Caudate nucleus (tissue), 63 donors: ENCODE measurements at places on chromosomes 3 and 15.

GRCh38 chr3:15708882-15709677 is 88.7 kb downstream of the ANKRD28 start:
- no peak for DNase-seq

DNA sequence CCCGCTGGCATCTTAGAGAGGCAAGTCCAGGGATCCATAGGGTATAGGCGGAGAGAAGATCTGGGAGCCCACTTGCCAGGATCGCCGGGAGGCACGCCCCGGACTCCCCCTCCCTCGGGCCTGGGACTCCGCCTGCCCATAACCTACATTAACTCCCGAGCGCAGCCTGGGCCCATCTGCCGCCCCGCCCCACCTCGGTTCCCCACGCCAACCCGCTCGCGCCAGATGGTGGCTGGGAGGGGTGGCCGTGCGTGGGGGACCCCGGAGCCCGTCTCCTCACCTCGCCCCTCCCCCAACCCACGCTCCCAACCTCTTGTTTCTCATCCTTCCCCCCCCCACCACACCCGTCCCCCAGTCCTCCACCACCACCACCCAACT is 1.7 kb upstream of the DLL4 start:
- DNase-seq, result no peak

DNA sequence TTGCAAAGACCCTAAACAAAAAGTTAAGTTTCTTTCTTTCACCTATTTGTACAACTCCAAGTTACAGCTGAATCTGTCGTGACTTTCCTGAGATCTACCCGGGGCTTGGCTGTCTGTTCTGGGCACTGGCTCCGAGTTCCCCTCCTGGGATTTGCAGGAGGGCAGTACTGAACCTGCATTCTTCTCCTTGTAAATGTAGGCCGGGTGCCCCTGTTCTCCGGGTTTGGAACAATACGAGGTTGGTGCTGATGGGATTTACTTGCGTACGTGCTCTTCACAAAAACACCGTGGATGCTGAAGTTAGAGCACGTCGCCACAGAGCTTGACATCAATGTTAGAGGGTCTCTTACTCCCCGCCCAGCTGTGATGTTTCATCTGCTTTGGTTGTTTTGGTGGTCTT is 48.1 kb downstream of the KLHL25 start:
- DNase-seq, result no peak

DNA sequence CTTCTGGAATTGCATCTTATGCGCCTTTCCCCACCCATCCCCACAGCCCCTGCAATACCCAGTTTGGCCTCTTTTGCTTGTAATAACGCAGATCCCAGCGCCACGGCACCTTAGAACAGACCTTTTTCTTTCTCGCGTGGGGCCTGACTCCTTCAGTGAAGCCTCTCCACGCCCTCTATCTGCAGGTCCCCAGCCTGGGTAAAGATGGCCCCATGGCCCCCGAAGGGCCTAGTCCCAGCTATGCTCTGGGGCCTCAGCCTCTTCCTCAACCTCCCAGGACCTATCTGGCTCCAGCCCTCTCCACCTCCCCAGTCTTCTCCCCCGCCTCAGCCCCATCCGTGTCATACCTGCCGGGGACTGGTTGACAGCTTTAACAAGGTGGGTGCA is 594 bp downstream of the CRELD1 start:
- peak; percentile 35 for DNase-seq

DNA sequence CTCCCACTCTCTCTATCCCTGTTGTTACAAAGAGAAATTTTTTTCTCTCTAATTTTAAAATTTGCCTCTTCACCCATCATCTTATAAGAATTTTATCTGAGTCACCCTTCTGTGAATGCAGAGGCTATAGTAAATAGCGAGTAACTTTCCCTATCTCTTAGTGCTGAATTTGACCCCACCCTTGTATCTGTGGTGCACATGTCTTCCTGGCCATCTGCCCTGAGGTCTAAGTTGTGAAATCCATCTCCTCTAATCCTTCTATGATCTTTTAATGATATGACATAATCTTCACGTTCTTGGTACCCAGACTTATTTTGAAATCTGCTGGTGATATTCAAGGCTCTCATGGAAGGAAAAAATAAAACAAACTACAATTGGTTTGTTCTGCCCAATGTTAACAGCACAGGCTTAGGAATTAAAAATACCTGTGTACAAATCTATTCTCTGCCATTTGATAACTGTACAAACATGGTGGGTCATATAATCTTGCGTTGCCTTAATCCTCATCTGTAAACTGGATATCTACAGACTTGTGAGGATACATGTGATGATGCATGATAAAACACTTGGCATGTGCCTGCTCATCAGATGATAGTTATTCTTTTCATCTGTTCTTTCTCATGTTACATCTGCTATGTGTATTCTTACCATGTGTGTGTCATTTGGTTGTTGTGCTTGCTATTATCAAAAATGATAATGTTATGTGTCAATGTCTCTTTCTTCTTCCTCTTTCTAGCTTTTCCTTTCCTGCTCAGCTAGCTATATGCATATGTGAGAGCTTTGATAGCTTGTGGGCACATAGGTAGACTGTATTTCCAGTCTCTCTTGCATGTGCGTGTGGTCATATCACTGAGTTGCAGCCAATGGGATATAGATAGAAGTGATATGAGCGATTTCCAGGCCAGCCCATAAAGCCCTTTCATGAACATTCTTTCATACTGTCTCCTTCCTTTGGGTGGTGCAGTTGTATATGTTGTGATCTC is 13.7 kb upstream of the CCR3 start:
- DNase-seq, result no peak

DNA sequence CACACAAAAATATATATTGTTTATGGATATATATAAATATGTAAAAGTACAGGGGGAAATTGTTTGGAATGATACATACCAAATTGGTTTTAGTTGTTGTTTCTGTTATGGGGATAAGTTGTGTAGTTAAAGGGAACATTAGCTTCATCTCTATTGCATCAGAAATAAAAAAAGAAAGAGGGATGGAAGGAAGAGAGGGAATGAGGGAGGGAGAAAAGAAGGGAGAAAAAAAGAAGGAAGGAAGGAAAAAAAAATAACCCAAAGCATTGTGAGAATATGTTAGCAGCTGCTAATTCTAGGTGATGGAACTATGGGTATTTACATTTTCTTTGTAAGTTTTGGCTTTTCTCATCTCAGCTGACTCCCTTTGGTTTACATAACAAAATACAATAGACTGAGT is 1.3 kb downstream of the CCR8 start:
- no peak for DNase-seq

- DNase-seq, result no peak
These were observed 172.8 kb downstream of the KLF13 start for GRCh38 chr15:31499236-31499952.

DNA sequence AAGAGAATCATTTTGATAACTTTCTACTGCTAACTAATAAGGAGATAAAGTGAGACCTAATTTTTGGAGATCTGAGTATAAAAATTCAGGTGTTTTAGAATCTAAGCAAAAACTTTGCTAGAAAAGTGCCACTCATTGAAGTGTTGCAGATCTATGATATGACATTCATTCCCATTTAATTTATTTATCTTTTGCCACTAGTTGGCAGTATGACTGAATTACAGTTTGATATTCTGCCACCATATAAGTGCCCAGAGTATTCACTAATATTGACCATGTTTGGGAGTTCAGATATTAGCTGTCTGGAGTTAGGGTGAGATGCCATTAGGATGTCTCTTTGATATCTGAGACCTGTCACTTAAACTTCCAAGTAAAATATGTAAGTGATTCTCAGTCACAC is 251.3 kb upstream of the GBE1 start:
- no peak for DNase-seq

DNA sequence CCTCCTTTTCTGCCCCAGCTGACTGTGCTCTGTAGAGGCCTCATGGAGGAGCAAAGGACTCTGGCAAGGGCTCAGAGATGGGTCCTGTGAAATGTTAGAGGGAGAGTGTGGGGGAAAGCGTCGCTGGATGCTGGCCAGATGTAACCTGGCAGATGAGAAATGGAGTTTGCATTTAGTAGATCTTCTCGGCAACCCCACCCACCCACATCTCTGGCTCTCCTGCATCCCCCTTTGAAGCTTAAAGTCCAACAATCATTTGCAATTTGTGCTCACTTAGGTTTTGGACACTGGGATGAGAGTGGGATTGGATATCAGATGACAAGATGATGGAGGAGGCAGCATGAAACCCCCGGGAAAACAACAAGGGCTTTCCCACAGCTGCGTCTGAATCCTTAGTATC is 523.6 kb upstream of the MCTP2 start:
- DNase-seq, result no peak

DNA sequence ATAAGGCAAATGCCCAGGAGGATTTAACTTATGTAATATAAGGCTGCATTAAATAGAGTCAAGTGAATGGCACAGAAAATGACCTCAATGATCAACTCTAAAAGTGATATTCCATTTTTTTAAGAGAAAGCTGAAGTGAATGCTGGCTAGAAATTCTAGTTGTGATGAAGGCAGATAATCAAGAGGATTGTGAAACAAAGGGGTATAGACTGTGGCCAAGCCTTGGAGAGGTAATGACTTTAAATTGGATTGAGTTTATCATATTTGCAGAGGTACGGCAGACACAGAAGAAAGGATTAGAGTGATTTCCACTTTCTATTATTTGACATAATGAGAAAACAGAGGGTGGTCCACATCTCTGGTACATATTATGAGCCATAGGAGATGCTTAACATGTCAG is 269.2 kb downstream of the MECOM start:
- no peak for DNase-seq

GRCh38 chr3:133038089-133038730 is at the start of gene TMEM108:
Gene TMEM108 (plus strand): TSS chr3:133038391.
- DNase-seq, result peak; percentile 66

DNA sequence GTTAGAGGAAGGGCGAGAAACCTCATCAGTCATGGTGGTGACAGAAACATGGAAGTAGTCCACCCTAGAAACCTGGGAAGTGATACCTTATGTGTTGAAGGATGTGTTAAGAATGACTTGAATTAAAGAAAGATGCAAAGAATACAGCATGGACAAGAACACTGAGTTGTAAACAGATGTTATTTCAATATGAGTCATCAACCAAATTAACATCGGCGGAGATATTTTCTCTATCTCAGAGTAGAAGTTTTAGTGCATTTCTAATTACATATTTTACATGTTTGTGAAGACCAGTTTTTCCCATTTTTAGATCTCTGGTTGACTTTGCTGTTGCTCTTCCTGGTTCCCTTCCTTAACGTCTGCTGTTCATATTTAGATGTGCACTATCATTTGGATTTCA is 268.8 kb upstream of the TBL1XR1 start:
- DNase-seq, result no peak

GRCh38 chr15:89171136-89172072 is 50.0 kb downstream of the RLBP1 start:
- DNase-seq, result no peak

DNA sequence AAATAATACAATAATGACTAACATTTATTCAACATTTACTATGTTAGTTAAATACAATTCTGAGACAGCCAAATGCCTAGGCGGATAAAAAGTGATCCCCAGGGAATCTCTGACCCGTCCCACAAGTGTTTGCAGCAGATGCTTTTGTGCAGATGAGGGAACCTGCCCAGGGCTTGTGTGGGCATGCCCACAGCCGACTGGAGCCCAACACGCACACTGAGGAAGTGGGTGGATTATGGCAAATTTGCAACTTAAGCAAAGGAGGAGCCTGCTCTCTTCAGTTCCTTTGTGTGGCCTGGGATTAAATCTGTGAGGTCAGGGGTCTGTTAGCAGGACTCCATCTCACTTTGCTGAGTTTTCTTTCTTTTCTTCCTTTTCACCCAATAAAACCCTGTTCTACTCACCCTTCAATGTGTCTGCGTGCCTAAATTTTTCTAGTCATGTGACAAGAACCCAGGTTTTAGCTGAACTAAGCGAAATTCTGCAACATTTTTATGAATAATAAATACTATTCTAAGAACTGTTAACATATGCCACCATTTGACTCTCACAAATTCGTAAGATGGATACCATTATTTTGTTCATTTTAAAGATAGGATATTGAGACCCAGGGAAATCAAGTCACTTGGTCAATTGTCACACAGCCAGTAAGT is 13.9 kb upstream of the RTP1 start:
- DNase-seq, result no peak

- no peak for DNase-seq
These were observed 7.8 kb downstream of the UROC1 start for GRCh38 chr3:126509597-126510307.

DNA sequence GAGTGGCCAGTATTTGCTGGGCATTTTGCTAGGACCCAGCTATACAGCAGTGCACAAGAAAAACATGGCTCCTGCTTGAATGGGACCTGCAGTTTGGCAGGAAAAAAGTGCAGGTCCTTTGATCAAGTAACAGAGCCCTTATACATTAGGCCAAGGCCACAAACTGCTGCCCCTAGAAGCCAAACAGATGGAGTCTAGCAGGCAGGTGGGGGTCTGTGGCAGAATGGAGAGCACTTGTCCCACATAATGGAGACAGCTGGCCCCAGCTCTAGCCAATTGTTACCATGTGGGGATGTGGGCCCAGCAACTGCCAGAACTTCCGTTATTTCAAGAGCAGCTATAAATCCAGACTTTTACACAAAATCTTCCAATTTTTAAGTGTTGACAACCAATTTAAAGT is 79.3 kb downstream of the SHQ1 start:
- no peak for DNase-seq

- no peak for DNase-seq
These were observed 14.7 kb downstream of the SLC6A1 start for GRCh38 chr3:11006986-11007933.

DNA sequence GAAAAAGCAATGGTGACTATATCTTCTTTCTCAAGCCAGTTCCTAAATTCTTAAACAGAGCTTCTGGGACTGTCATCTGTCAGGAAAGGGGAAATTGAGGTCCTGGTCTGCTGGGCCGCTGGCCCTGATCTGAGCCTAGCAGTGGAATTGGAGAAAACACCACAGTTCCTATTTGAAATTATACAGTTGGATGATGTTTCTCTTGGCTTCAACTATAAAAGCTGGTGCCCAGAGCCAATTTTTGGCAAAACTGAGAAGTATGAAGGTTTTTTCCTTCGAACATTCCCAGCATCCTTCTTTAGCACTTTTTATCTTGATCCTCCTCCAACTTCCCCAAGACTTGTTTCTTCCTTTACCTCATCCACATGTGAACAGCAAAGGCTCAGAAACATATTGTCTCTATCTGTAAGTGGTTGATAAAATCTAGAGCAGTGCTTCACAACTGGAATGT is 83.9 kb downstream of the CD47 start:
- no peak for DNase-seq

DNA sequence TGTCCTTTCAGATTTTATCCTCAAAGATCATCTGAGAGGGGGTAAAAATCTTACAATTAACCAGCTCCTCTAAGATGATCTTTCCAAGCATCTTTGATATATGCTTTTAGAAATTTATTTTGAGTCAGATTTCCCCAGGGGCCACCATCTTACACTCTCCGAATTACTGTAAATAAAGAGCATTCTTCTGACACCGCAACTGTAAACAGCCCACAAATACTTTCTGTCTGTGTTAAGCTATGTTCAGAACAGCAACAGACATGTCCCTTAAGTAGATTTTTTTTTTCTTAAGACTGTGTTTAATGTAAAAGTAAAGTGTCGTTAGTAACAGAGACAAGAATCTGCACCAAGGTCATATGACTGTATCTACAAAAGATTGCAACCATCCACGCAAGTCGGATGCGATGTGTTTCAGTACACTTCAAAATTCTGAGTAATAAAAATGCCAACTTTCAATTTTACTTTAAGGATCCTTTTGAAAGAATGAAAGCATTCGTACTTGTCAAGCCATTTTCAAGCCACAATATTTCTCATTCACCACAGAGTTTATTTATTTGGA is 159.0 kb upstream of the KCNH8 start:
- DNase-seq, result no peak

- DNase-seq, result no peak
These were observed 18.3 kb downstream of the CALML4 start for GRCh38 chr15:68186671-68187397.

- DNase-seq, result no peak
These were observed 223.3 kb downstream of the EPHB1 start for GRCh38 chr3:135018149-135018923.
